ENCODE measurements at places on chromosomes 5 and 9. TPM values are rescaled to one million over a fixed set of nuclear protein-coding genes. Genes with fewer than 3 reads are reported as not detected.
A peak's percentile ranks its signal among the peaks of the same experiment; 100 is the strongest.

GRCh38 chr9:76902395-76902794, 3.5 kb downstream of the PRUNE2 start:
- DNase-seq, result no peak

- DNase-seq, result no peak
These were observed 1680.3 kb downstream of the MAT2B start for GRCh38 chr5:165185716-165186115.

SH2D3C gene
- 65.8 TPM for total RNA-seq

DNA sequence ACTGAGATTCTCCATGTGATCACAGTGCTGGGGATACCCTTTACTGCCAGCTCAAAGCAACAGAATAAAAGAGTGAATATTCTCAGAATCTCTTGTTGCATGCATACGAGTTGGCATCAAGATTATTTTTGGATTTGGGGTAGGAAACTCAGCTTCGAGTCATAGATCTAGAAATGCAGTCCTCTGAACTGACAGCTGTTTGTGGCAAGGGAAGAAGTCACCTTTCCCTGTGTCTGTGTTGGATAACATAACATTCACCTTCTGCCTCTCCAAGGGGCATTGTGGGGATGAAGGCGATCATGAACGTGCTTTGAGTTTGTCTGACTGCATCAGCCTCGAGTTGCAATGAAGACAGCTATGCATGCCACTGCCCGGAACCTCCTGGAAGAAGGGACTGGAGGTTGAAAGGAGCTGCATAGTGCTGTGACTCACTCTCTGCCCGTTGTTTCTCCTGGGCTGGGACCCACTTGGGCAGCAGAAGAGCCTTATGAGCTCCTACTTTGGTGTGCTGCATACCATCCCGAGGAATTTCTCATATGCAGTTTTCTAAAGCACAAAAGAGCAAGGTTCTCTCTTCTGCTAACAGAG, 231.7 kb downstream of the ARHGAP26 start:
- peak; percentile 35 for DNase-seq

SLC38A9 gene
- 25.9 TPM for total RNA-seq

- no peak for DNase-seq
These were observed 9.3 kb upstream of the FRRS1L start for GRCh38 chr9:109176386-109176785.

- no peak for DNase-seq
These were observed 47.1 kb upstream of the COL15A1 start for GRCh38 chr9:98896632-98897031.

- no peak for DNase-seq
These were observed 115.6 kb downstream of the SEMA5A start for GRCh38 chr5:9430306-9430705.

DNA sequence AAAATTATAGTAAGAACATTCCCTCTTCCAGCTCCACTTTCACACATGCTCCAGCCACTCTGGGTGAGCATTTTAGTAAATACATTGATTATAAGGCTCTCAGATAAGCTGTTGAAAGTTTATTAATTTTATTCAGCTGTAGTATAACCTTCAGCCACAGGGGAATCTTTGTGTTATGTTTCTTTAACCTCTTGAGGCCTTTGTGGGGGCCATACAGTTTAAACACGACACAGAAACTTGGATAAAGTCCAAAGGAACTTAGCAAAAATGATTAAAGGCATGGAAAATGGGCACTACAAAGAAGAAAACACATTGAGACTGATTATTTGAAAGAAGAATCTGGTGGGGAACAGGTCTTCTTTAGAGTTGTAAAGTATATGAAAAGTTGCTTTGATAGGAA, 70.2 kb downstream of the AOPEP start:
- no peak for DNase-seq

DNA sequence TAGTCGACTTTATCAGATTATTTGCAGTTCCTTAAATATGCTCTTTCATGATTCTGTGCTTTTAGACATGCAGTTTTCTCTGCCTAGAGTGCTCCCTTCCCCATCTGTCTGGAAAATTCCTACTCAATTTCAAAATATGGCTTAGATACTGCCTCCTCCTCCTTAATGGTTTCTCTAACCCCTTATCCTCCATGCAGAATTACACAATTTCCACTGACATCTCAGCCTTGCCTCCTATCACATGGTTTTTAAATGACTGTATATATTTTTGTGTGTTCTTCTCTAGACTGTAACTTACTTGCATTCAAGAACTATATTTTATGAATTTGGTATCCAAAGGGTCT, 85.2 kb downstream of the SLC44A1 start:
- no peak for DNase-seq

DNA sequence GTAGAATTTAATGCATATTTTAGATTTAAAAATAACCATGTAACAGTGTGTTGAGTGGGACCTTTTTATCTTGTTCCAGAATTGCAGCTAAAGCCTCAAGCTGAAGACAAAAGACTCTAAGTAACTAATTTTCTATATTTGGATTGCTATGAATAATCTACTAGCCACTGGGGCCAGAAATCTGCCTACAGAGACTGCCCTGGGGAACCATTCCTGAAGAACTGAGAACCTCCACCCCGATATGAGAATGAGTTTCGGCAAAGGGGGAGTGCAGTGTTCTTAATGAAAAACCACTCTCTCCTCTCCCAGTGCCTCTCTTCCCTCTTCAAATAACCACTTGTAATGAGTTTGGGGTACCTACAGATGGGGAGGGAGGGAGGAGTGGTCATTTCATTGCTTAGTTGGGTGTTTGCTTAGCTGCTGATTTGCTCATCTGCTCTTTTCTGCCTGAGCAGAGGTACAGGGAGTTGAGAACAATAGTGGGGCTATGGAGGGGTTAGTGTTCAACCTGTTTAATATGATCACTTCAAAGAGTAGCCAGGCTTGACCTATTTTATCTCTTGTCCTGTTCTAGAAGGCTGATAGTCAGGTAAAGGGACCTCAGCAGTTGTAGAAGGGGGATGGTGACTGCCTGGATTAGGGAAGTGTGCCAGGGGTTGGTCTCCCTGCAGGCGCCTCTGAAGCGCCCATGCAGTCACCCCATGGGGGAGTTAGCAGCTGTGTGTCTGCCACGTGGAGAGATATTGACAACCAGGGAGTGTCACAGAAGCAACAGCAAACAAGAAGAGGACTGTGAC, 47.7 kb downstream of the ATG10 start:
- DNase-seq, result no peak

GRCh38 chr9:89477811-89478630, 19.9 kb downstream of the SEMA4D start:
- DNase-seq, result peak; percentile 65

GRCh38 chr5:59207401-59207800, 624.5 kb downstream of the RAB3C start:
- no peak for DNase-seq

GRCh38 chr5:123283031-123283430, 140.2 kb downstream of the CEP120 start:
- no peak for DNase-seq

GRCh38 chr9:70519912-70520724, 105.7 kb upstream of the KLF9 start:
- DNase-seq, result peak; percentile 40

DNA sequence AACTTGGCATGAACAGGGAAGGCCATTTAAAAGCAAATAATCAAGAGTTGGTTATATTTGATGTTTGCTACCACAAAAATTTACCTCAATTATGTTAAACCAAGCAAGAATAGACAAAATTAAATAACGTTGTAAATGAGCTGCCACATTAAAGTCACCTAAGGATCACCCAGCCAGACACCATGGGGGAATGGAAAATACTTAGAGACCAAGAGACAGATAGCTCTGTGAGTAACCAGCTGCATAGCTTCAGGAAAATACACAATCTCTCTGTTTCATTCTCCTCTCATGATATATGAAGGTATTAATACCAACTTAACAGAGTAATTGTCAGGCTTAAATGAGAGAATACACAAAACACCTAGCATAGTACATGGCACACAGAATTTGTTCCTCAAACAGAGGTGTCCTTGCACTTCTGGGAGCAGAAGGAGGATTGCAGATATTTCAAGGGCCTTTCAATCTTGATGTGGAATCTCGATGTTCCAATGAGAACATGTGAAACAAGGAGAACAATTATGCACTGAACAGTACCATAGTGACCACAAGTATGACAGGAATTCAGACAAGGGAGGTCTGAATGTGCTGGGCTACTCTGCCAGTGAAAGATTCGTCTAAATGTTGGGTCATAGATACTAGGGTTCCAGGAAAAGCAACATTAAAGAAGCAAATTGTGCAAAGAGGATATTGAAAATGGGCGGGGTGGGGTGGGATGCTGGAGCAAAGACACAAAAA, 18.6 kb downstream of the JAKMIP2 start:
- DNase-seq, result no peak

Measured in activated T-cell treated with anti-CD3 and anti-CD28 coated beads, Interleukin-2, amount 50 U/mL, for 72 hours (primary cell).